K562 (cell line): ENCODE measurements at places on chromosomes 2 and 18. TPM values are rescaled to one million over a fixed set of nuclear protein-coding genes. Genes with fewer than 3 reads are reported as not detected.

- no peaks in the 10 kb centered on the region for H3K36me3 ChIP-seq
- no peak overlapping the region for H3K27ac ChIP-seq
These were observed 99.3 kb upstream of the TMEM18 start for GRCh38 chr2:776487-776886.

- H3K4me3 ChIP-seq: no peak overlapping the region
- no peaks in the 10 kb centered on the region for H3K27me3 ChIP-seq
- DNase-seq: no peak
- H3K4me1 ChIP-seq: no peaks in the 10 kb centered on the region
These were observed 149.6 kb upstream of the GALNT5 start for GRCh38 chr2:157107877-157108276.

The ALPP gene
- 0.03 TPM in 1 of 2 replicates, not detected in the other for polyA plus RNA-seq

The RAB17 gene
- not detected in 2 replicates for polyA plus RNA-seq

The SPHKAP gene
- not detected in 2 replicates for polyA plus RNA-seq

DNA sequence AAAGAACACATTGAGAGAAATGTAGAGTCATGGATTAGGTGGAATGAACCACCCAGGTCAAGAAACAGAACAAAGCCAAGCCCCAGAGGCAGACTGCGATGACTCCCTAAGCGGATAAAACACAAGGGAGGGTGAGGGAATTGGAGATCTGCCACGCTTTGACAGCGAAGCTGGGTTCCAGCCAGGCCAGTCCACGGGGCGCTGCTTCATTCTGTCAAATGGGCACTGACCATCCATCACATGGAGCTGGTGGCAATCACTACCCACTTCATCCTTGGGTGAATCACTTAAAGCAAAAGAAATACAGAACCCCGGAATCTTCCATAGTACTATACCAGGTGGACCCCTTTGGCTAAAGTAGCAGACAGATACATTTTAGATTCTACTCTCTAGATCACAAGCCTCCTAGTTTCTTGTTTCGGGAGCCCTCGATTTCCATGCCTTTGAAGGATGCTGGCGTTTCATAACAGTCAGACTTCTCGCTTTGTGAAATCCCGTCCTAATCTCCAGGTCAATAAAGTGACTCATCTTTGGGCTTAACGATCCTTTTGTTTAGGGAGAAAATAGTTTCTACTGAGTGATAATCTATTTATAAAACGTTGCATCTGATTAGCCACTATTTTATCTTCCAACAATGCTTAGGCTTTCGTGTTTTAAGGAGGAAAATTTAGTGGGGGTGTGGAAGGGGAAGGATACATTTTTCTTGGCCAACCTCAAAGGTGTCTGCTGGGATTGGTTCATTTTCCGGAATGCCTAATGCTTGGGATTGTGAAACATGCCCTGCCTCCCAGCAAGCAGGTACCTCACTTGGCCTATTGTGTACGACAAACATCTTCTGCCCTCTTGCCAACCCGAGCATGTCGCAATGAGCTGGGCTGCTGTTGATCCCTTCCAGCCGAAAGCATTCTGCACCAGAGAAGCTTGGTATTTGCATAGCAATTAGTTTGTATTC is 44.1 kb upstream of the HDAC4 start:
- H3K27ac ChIP-seq: no peak overlapping the region
- H3K36me3 ChIP-seq: no peaks in the 10 kb centered on the region
- H3K4me3 ChIP-seq: no peak overlapping the region
- no peak for DNase-seq
- H3K27me3 ChIP-seq: peaks cover 49% of the 10 kb centered on the region

DNA sequence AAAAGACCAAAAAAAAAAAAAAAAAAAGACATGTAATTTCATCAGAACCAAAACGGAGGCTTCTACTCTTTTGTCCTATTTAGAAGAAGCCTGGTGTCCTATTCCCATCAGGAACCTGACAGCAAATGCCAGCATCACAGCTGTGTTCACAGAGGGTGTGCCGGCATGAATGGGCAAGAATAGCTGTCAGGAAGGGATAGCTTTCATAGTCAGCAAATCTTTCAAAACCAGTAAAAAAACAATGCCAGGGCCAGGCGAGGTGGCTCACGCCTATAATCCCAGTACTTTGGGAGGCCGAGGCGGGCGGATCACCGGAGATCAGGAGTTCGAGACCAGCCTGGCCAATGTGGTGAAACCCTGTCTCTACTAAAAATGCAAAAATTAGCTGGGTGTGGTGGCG is 231.8 kb upstream of the PXDN start:
- DNase-seq: no peak
- no peaks in the 10 kb centered on the region for H3K4me1 ChIP-seq
- no peak overlapping the region for H3K27ac ChIP-seq
- no peak overlapping the region for H3K4me3 ChIP-seq
- H3K36me3 ChIP-seq: no peaks in the 10 kb centered on the region
- H3K27me3 ChIP-seq: no peaks in the 10 kb centered on the region; the same call in 2 of the 3 replicates

The POTEE gene
- 12.1 and 16.9 TPM in 2 replicates for polyA plus RNA-seq
